ENCODE measurements at places on chromosomes 5 and 9. TPM values are rescaled to one million over a fixed set of nuclear protein-coding genes. Genes with fewer than 3 reads are reported as not detected.

DNA sequence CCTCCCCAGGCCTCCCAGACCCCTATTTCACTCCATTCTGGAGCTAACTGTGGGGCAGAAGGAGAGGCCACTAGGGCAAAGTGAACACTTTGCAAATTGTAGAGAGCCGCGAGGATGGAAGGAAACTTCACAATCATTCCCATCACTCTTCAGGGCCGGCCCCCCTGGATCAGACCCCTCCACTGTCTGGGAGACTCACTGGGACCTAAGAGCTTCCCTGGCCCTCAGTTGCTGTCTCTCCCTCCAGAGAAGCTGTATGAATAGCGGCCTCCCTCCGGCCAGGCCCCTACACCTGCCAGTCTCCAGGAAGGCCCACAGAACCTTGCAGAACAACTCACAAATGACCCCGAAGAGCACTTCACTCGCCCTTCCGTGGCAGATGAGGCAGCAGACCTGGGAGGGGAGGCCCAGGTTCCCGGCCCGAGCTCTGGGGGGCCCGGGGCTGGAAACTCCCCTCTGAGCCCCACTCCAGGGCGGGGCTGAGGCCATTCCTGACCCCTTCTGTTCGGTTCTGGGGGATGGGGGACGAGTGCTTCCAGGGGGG is 141.9 kb upstream of the IER5L start:
- peaks cover 5% of the 10 kb centered on the region for H3K27me3 ChIP-seq
- peak; percentile 39 for DNase-seq
- no peaks in the 10 kb centered on the region for H3K36me3 ChIP-seq
- H3K4me1 ChIP-seq, result peaks cover 9% of the 10 kb centered on the region
- peak overlapping the region; percentile 46 for H3K4me3 ChIP-seq
- no peak overlapping the region for H3K27ac ChIP-seq

- H3K4me1 ChIP-seq, result no peaks in the 10 kb centered on the region
- no peak overlapping the region for H3K27ac ChIP-seq
- DNase-seq, result no peak
- no peaks in the 10 kb centered on the region for H3K27me3 ChIP-seq
- H3K4me3 ChIP-seq, result no peak overlapping the region
Measured at GRCh38 chr9:108316630-108317029, 539.2 kb downstream of the ACTL7B start.

- DNase-seq, result no peak
- peaks cover 4% of the 10 kb centered on the region for H3K4me1 ChIP-seq
- H3K27ac ChIP-seq, result no peak overlapping the region
Measured at GRCh38 chr5:143188692-143189091, 214.8 kb downstream of the NR3C1 start.

DNA sequence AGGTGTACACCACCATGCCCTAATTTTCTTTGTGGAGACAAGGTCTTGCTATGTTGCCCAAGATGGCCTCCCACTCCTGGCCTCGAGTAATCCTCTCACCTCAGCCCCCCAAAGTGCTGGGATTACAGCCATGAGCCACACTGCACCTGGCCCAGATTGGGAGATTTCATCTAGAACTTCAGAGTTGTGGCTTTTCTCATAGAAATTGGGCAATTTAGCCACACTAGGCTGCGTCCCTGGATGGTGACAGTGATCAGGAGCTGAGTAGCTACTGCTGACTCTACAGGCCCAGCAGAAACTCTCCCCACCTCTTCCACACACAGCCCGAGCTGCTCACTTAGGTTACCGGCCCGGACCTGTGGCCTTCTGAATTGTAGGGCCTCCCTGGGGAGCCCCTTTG is 7.7 kb downstream of the PFN3 start:
- peaks cover 18% of the 10 kb centered on the region for H3K27me3 ChIP-seq
- H3K36me3 ChIP-seq, result no peaks in the 10 kb centered on the region
- 0 out of 2 replicates have a peak, but pooled peaks cover 5% of the 10 kb centered on the region for H3K4me1 ChIP-seq
- no peak overlapping the region for H3K27ac ChIP-seq
- no peak for DNase-seq

- H3K27me3 ChIP-seq, result no peaks in the 10 kb centered on the region
- no peak overlapping the region for H3K4me3 ChIP-seq
- no peaks in the 10 kb centered on the region for H3K4me1 ChIP-seq
- H3K27ac ChIP-seq, result no peak overlapping the region
- no peaks in the 10 kb centered on the region for H3K36me3 ChIP-seq
Measured at GRCh38 chr5:168086104-168086610, 205.3 kb upstream of the WWC1 start.

- H3K4me1 ChIP-seq, result peaks cover 7% of the 10 kb centered on the region
- H3K27ac ChIP-seq, result no peak overlapping the region
- no peak overlapping the region for H3K4me3 ChIP-seq
- no peaks in the 10 kb centered on the region for H3K27me3 ChIP-seq
- peaks cover 31% of the 10 kb centered on the region for H3K36me3 ChIP-seq
Measured at GRCh38 chr9:131113655-131114054, 11.7 kb upstream of the NUP214 start.

- H3K27ac ChIP-seq, result no peak overlapping the region
- H3K4me1 ChIP-seq, result peaks cover under 1% of the 10 kb centered on the region
- no peaks in the 10 kb centered on the region for H3K36me3 ChIP-seq
- no peak for DNase-seq
- no peaks in the 10 kb centered on the region for H3K27me3 ChIP-seq
Measured at GRCh38 chr9:70442328-70442848, 27.9 kb upstream of the KLF9 start.

RMND5B gene
- 101 TPM for total RNA-seq

CEL gene
- total RNA-seq, result 1.0 TPM

SEMA5A gene
- total RNA-seq, result 8.1 TPM

TOMM5 gene
- 142 TPM for total RNA-seq

SPAAR gene
- total RNA-seq, result not detected

Measured in GM23338 (cell line).